SK-N-SH treated with all-trans-retinoic acid at 6 μM for 48 hours (cell line): ENCODE measurements at places on chromosomes 12 and 14.

DNA sequence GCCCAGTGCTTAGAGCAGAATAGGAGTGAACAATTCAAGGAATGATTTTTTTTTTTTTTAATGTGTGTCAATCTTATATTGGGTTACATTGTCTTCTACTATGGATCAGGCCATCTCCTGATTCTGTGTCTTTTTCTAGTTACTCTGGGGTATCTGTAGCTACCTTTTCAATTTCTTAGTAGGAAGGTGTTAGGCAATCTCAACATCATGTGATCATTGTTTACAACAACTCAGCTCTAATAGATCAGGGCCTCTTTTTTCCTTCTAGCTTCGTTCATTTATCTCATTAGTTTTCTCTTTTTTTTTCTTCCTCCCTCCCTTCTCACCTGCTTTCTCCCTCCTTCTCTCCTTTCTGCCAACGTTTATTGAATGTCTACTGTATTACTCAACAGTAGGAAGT, 8.9 kb downstream of the SOCS2 start:
- ATAC-seq, result no peak

GRCh38 chr14:104169699-104170479, 31.5 kb downstream of the KIF26A start:
- no peak for ATAC-seq

GRCh38 chr12:67306712-67307111, 37.6 kb downstream of the CAND1 start:
- ATAC-seq, result no peak

DNA sequence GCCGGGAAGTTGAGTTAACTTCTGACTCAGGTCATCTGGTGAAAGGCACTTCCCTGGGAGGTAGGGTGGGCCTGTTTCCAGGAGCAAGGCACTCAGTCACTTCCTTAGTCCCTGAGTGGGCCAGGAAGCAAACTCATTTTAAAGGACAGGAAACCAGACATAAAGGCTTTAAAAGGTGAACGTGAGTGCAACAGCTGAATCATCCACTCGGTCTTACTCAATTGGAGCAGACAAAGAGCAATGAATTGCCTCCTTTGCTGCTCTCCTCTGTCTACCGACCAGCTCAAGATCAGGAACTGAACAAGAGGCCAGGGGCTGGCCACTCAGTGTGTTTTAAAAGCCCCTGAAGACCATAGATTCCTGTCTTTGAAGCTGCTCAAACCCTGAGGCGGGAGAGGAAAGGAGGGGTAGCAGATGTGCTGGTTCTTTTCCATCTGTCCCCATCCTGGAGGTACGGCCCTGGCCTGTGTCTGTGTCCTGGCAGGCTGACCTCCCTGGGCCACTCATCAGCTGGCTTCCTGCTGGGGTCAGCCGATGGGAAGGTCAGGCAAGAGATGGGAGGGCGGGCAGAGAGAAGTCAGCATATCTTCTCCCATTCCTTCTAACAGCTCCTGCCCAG, 148.9 kb downstream of the PPM1H start:
- ATAC-seq, result peak; percentile 89

DNA sequence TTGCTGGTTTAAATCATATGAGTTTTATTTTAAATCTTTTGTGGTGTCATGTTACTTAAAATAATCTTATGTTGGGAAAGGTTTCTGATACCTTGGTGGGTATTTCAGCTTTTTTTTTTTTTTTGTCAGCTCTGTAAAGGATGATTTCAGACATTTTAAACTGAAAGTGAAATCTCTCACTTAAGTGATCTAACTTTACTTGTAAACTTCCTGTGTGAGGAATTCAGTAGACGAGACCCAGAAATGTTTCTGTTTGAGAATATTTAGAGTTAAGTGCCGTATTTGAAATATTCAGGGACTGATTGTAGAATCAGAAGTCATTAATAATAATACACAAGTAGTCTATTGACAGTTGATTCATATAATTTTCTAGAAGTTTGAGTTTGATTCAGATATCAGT, 37.8 kb downstream of the PROX2 start:
- no peak for ATAC-seq

GRCh38 chr12:34390171-34390841, 368.0 kb downstream of the ALG10 start:
- ATAC-seq, result no peak

DNA sequence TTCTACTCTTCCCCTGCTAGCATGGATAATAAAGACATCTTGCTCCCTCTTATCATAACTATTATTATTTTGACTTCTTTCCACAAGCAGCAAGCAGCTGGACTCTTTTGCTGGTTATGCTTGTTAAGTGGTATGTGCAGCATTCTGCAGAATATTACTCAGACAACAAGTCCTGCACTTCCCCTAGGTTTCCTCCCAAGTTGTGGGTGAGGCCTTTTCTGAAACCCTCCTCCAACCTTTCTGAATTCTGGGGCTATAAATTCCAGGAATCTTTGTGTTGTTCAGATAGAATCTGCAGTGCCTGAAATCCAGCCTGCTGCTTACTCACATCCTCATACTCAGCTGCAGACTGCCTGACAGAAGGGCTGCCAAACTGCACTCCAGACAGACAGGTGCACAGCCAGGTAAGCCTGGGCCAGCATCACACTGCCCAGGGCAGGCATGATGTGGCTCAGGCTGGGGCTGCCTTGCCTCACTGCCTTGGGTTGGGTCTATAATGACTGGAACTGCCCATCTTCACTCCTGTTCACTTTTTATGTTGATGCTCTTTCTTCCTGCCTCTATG, 6.2 kb upstream of the DHRS2 start:
- ATAC-seq, result no peak

GRCh38 chr14:53355581-53356112, 202.5 kb upstream of the DDHD1 start:
- ATAC-seq, result no peak; the same call in 1 of the 3 replicates

DNA sequence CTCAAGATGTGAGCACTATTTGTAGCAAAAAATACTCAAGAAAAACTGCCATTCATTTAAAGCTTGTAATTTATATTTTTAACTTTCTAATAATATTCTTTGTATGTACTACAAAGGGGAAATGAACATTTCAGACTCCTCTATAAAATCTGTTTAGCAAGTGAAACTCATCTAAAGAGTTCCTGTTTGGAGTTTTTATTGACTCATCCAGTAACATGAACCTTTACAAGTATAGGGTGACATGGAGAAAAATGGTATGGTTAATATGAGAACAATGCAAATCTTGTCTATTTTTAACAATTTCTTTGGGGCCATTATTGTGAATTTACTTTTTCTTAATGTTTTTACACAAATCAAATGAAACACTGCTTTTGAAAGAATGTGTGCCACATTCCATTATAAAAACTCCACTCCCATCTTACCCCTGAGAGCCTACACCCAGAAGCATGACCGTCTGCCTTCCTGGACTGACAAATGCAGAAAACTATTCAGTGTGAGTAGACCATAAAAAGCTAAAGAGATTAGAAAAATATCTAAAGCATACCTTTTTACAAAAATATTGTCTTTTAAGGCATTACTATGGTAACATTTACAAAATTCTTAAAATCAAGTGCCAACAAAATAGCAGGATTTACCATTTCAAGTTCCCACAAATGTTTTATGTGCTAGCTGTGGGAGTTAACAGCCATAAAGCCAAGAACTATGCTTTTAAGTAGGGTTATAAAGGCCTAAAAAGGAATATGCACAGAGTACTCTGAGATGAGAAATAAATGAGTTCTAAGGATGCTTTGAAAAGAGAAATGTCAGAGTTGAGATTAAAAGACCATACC, 144.0 kb downstream of the ADAMTS20 start:
- ATAC-seq, result no peak

DNA sequence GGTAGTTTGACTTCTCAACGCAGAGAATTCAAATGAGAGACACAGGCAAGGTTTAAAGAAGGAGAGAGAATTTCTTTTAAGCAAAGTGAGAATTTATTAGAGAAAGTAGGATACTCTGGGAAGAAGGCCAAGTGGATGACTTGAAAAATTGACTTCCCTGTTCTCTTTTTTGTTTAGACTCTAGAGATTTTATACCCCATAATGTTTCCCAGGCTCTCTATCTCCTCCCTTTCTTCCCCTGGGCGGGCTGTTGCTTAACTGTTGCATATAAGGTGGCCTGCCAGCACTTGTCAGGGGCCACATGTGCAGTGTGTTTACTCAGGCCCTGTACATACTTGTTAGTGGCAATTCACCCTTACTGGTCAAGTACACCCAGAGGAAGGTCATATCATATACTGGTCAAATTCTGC, 403.7 kb downstream of the SLC6A15 start:
- peak; percentile 55 for ATAC-seq

DNA sequence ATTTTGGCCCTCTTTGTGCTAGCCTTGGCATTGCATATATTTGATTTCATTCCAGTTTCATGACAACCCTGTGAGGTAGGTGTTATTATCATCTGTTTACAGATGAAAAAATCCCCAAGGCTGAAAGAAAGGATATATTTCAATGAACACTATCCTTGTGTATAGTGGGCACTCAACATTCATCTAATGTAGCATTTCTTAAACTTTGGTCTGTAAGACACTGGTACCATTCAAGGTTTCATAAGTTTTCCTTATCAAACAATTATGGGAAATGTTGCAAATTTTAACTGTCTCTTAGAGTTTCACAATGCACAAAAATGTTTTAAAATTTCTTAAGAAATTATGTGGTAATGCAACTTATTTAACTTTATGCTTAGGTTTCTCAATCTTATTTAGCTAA, 44.3 kb downstream of the ATP23 start:
- ATAC-seq, result no peak

DNA sequence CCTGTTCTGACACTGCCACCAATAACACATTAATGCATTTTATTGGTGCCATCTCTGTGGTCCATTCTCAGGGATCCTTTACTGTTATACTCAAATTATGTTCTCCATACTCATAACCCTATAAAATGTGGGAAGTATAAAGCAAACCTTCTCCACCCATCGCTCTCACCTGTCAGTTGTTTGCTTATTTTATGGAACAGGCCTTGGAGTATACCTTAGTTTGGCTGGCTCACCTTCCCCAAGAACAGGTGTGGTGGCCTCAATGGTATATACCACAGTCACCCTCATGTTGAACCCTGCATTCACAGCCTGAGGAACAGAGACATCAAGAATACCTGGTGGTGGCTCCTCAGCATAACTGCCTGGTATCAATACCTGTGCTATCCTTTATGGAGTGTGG, 308.4 kb upstream of the STXBP6 start:
- no peak for ATAC-seq

GRCh38 chr12:19546611-19547162, 107.4 kb downstream of the AEBP2 start:
- ATAC-seq, result peak; percentile 72

DNA sequence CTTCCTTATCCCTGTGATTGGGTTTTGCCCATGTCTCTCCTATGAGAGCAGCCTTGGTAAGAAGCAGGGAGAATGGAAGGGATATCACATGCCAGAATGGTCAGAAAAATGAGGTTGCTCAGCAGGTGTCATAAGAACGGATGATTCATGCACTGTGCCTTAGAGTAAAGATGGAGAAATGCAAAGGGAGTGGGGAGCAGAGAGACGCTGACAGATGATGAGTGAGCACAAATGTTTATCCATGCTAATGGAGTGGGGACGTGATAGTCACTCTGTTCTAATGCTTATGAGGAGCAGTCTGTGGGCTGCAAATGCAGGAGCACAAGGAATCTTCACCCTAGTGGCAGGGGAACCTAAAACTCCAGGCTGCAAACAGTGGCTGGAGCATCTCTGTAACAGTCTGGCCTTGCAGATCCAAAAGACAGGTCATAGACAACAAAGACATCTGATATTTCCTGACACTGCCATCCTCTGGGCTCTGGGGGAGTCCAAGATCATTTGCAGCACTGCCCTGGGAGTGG, 243.2 kb downstream of the CACNA1C start:
- peak; percentile 23; the same call in 2 of the 3 replicates for ATAC-seq

GRCh38 chr12:64430886-64431285, 21.0 kb upstream of the TBK1 start:
- no peak for ATAC-seq

DNA sequence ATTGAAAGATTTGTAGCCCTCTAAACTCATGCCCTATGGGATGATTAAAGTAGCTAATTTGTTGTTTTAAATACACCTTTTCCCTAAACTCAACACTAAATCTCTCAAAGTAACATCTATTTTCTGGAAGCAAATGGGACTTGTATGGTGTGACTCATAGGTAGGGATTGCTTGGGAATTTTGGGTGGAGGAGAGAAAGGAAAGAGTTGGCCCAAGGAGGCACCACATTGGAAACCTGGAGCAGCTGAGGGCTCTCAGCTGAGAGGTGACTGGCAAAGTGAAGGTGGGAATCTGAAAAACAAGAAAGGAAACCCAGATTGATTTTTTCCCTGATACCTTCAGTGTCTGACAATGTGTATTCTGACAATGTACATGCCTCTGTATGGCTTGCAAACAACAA, 114.8 kb upstream of the PRICKLE1 start:
- no peak for ATAC-seq

DNA sequence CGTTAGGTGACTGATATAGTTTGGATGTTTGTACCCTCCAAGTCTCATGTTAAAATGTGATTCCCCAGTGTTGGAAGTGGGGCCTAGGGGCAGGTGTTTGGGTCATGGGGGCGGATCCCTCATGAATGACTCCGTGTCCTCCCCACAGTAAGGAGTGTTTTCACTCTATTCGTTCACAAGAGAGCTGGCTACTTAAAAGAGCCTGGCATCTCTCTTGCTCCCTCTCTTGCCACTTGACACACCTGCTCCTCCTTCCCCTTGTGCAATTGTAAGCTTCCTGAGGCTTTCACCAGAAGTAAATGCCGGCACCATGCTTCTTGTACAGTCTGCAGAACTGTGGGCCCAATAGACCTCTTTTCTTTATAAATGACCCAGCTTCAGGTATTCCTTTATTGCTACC, 2.6 kb downstream of the IFI27L2 start:
- ATAC-seq, result no peak

GRCh38 chr12:13628067-13628466, 353.3 kb downstream of the GRIN2B start:
- no peak for ATAC-seq

GRCh38 chr12:88638966-88639760, 58.9 kb upstream of the KITLG start:
- ATAC-seq, result peak; percentile 97

- ATAC-seq, result peak; percentile 55; the same call in 1 of the 3 replicates
Observed at GRCh38 chr14:35229084-35229791, 62.9 kb upstream of the PSMA6 start.

DNA sequence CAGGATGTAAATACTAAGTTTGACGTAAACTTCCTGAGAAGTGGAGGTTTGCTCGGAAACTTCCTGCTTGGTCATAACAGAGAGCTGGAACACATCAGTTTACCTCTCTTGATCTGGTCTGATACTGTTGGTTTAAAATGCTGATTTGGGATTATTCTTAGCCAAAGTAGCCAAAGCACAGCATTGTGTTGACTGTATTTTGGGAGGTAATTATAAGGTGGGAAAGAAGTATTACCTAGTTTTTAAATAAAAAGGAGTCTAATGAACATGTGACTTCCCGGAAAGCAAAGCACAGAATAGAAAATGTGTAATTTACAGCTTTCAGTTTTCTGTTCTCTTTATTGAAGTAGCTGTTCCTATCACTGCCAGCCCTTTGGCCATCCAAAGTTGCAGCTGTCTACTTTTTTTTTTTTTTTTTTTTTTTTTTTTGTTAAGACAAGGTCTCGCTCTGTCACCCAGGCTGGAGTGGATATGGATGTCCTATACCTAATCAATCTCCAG, 52.2 kb upstream of the SRP54 start:
- ATAC-seq, result no peak

GRCh38 chr12:106211973-106212372, 35.8 kb downstream of the CKAP4 start:
- no peak for ATAC-seq

- ATAC-seq, result no peak
Observed at GRCh38 chr12:12714276-12715021, 2.7 kb upstream of the CDKN1B start.
